Suprapubic skin (tissue), 4 donors: ENCODE measurements at places on chromosomes 5 and 9.
A peak's percentile ranks its signal among the peaks of the same experiment; 100 is the strongest.

- DNase-seq = no peak
These were observed 150.4 kb upstream of the IER5L start for GRCh38 chr9:129328355-129329042.

DNA sequence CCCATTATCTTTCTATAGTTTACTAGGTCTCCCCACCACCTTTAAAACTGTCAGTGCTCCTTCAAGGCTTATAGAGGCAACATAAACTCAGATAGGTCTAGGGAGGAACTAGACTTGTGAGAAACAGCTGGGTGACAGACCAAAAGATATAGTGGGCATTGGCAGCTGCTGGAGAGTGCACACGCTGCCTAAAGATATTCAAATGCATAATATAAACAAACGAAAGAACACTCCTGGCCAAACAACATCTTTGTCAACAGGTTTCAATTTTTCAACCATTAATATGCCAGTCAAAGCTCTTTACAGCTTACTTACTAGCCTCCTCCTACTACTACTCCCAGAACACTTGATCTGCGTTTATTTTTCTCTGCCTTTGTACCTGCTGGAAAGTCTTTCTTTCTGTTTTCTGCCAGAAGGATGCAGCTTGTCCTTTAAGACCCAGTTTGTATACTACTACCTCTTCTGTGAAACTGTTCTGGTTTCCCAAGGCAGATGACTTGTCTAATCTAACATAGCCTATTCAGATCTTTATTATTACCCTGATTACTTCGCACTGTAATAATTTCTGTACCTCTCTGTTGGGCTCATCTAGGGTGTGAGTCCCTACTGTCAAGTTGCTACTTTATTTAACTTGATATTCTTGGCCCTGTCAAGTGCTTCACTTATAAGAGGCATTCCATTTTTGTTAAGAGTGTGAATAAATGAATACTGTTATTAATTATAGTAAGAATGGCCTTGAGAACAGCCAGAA, 14.3 kb downstream of the KDM3B start:
- DNase-seq = no peak

DNA sequence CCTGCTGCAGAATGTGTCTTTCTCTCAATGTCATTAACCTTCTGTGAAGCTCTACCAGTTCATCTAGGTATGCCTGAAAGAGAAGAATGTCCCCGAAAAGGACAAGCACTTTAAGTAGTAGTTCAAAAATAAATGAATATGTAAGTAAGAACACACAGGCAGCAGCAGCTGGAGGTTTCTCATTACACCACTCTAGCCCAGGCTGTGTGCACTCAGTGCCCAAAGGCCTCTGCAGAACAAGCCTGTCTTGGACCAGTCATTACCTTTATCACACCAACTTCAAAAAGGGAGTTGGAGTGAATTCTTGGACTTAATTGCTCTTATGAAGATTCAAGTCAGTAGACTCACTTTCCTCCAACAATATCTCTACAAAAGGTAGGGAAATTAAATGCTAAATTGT, 268.8 kb downstream of the MLLT3 start:
- no peak for DNase-seq

GRCh38 chr5:147169399-147169798, 65.4 kb upstream of the STK32A start:
- no peak for DNase-seq

- DNase-seq = peak; percentile 78
These were observed 2.1 kb upstream of the RFESD start for GRCh38 chr5:95644351-95645042.

DNA sequence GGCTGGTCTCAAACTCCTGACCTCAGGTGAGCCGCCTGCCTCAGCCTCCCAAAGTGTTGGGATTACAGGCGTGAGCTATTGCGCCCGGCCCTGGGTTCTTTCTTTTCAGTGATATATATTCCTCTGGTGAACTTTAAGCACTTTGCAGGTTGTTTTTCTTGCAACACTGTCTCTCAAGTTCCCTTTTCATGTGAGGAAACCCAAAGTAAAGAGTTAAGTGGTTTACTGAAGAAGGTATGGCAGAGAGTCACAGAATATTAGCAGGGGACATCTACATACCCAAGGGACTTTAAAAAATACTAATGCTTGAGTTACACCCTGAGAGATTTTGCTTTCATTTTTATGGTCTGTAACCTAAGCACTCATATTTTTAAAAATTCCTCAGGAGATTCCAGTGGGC, 6.7 kb upstream of the GAPT start:
- no peak for DNase-seq

GRCh38 chr5:119304439-119305211, 51.2 kb upstream of the TNFAIP8 start:
- DNase-seq = no peak

DNA sequence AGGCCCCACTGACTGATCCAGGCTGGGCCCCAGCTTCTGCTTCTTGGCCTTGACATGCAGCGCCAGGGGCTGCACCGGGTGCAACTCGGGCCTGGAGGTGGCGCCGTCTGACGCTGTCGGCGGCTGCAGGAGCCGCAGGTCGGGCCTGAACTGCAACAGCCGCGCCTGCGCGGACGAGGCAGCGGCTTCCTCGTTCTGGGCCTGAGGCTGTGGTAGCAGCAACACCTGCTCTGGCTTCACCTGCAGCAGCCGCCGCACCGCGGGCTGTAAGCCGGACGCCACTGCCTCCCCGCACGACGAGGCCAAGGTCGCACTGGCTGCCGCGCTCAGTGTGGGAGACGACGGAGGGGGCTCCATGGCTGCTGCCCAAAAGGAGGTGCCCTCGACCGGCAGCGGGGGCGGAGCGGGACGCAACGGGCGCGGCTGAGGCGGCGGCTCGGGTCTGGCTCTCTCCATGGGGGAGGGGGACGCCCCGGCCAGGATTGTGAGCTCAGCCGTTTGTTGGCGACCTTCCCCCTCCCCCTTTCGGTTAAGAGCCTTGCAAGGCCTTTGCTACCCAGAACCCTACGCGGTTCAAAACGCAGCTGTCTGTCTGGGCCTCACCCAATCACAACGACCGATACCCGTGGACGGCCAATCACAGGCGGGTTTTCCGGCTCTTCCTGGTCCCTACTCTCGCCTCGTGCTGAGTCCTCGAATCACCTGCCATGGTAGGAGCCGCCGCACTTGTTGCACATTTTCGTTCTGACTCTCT, 438 bp downstream of the SOX30 start:
- DNase-seq = no peak

DNA sequence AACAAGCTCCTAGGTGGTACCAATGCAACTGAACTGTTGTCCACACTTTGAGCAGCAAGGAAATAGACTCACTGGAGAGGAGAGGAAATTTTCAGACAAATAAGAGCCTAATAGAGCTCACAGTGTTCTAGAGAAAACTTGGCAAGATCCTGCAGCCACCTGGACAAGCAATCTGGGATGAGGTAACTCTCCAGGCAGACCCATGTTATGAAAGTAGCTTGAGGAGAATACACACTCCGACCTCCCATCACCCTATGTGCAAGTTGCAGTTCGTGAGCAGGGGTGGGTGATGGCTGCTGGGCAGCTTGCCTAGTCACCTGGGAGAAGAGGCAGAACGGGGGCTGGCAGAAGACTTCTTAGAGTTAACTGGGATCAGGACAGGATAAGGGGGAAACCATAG, 102.2 kb downstream of the KLF4 start:
- no peak for DNase-seq

- DNase-seq = no peak
These were observed 161.1 kb upstream of the CDH12 start for GRCh38 chr5:23014266-23014665.

- no peak for DNase-seq
These were observed 77.7 kb upstream of the IL17B start for GRCh38 chr5:149456597-149457392.

GRCh38 chr5:143218517-143219170, 184.8 kb downstream of the NR3C1 start:
- no peak for DNase-seq
